ENCODE measurements at places on chromosomes 6 and 20.

DNA sequence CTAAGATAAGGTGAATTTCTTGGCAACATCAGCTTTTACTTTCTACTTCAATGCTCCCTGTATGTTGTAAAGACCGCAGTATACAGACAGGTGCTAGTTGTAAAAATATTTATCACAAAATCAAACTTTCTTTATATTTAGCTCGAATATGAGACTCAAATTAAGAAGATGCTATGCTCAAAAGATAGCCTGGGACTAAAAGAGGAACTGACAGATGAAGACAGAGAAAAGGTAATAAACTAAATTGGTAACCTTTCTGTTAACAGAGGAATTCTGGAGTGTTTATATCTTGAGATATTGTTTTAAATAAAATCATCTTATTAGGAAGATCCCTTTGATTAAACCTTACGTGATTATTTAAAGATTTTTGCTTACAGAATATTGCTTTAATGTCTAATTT lies 19.5 kb downstream of the KIZ start:
- no peak for DNase-seq

DNA sequence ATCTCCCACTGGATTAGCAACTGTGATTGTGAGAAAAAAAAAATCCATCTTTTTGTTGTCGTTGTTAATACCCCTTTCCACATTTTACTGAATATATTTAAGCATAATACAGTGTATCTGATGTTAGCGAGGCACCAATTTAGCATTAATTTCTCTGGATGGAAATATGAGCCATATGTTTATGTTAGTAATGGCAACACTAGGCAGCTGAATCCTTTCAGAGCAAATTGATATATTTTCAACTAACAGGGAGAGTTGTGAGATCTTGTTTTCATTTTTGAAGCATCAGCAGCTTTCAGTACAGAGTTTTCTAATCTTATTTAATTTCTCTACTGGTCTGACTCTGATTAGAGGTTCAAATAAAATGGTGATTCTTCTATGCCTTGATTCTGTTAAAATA lies 84.8 kb upstream of the HDAC2 start:
- no peak for DNase-seq

DNA sequence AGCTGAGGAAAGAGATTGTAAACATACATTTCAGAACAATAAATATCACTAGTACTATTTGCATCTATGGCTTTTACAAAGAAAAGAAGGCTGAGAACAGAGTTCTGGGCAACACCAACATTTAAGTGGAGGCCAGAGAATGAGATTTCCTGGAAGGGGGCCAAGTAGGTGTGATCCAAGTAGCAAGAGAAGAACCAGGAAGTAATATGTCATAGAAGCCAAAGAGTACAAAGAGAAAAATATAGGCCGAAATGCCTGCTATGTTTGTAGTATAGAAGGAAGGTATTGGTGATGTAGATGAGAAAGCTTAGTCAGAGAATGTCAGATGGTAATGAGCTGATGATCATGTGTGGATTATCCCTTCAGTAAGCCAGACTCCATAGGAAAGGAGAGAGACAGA lies 94.5 kb downstream of the PERP start:
- no peak for DNase-seq

GRCh38 chr20:38158701-38159351 lies 6.2 kb downstream of the TGM2 start:
- no peak for DNase-seq

GRCh38 chr6:44171899-44172546 lies 13.4 kb downstream of the CAPN11 start:
- no peak for DNase-seq

GRCh38 chr20:19889011-19889953 lies 127.9 kb upstream of the NAA20 start:
- no peak for DNase-seq

DNA sequence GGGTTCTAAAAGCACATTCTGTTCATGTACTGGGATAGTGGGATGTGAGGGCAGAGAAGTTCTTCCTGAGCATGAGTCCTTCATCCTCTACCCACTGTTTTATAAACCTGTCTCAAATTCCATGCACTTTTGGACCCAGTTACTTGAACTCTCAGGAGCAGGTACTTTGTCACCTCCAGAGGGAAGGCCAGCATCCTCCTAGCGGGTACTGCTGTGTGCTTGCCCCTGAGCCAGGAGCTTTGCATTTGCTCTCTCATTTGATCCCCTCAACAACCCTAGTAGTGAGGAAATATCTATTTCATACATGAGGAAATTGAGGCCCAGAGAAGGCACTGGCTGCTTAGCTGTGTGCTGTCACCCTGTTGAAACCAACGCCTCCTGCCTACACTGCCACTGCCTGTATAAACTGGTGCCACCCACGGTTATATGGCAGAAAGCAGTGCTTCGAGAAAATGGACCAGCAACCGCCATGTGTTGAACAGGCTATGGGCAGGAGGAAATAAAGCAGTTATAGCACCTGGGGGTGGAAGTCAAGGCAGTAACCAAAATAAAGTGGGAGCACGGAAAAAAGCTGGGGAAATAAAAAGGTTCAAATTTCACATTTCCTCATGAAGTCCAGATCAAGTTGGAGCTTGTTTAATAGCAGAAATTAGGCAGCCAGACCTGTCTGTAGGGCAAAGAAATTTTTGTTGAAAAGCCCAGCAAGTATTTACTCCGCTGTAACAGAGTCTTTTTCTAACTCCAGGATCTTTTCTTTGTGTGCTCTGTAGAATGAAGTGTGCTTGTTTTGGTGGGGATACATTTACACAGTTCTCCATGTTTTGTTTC lies 38.0 kb downstream of the KLHL31 start:
- no peak for DNase-seq

All from cortex of kidney (tissue), 1 donor.